Upper lobe of left lung (tissue), 6 donors: ENCODE measurements at places on chromosomes 12 and 14.

DNA sequence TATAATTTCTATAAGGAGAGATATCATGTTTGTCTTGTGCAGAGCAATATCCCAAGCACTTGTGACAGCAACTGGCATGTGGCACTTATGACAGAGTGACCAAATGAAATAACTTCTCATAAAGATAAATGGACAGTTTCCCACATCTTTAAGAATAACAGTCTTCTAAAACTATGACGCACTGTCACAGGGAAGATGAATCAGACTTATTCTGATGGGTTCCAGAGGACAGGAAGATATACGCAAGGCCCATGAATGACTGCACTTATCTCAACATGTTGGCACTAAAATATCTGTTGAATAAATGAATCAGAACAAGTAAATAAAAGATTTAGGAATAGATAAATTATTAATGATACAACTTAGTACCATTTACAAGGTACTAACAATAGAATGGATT is 465.8 kb upstream of the SYT1 start:
- H3K27ac ChIP-seq = no peak overlapping the region
- no peak for DNase-seq
- H3K27me3 ChIP-seq = no peaks in the 10 kb centered on the region
- no peak overlapping the region for H3K4me3 ChIP-seq

- H3K36me3 ChIP-seq = no peaks in the 10 kb centered on the region
- H3K4me3 ChIP-seq = no peak overlapping the region
- H3K4me1 ChIP-seq = no peaks in the 10 kb centered on the region
- no peak overlapping the region for H3K27ac ChIP-seq
- H3K27me3 ChIP-seq = no peaks in the 10 kb centered on the region
These were observed 10.1 kb upstream of the GRIP1 start for GRCh38 chr12:66688846-66689439.

DNA sequence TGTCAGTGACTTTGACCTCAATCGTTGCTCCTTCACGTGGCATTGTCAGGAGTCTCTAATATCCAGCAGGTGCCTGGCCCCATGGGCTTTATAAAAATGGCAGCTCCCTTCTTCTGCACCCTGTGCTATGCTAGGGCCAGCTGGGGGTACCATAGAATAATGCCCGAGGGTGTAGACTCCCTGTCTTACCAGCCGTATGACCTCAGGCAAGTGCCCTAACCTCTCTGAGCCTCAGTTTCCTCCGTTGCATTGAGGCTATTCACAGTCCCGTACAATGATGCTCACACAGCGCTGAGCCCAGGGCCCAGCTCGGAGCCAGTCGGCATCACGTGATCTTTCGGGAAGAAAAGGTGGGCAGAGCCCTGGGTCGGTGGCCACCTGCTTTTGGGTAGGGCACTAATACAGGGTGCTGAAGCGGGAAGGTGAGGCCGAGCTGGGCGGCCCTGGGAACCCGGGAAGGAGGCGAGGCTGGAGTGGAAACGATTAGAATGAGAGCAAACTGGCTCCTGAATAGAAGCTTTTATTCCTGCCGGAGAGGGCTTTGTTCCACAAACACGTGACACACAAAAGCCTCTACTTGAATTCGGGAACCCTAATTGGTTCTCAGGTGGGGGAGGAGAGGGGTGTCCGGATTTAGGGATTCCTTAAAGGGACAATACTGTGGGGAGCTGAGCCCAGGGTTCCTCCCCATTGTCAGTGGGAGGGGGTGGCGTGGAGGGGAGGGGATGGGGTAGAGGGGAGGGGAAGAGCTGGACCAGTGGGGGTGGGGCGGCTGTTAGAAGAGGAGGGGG is 19.9 kb upstream of the MSI1 start:
- no peaks in the 10 kb centered on the region for H3K36me3 ChIP-seq
- H3K27me3 ChIP-seq = no peaks in the 10 kb centered on the region
- no peak overlapping the region for H3K27ac ChIP-seq
- no peaks in the 10 kb centered on the region for H3K4me1 ChIP-seq

- H3K36me3 ChIP-seq = no peaks in the 10 kb centered on the region
- no peaks in the 10 kb centered on the region for H3K27me3 ChIP-seq
- H3K4me1 ChIP-seq = peaks cover 5% of the 10 kb centered on the region
- no peak for DNase-seq
- H3K27ac ChIP-seq = no peak overlapping the region
- H3K4me3 ChIP-seq = no peak overlapping the region
These were observed 26.0 kb upstream of the ATP2A2 start for GRCh38 chr12:110254971-110255540.

DNA sequence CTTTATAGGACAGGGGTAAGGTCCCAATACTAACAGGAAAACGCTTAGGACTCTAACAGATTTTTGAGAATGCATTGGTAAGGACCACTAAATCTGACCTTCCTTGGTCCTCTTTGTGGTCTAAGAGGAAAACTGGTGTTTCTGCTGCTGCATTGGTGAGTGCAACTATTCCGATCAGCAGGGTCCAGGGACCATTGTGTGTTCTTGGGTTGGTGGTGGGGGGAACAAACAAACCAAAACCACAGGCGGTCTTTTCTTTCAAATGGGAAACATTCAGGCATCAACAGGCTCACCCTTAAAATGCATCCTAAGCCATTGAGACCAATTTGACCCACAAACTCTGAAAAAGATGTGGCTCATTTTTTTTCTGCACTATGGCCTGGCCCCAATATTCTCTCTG is 20.7 kb downstream of the EPYC start:
- H3K4me3 ChIP-seq = no peak overlapping the region
- no peak overlapping the region for H3K27ac ChIP-seq
- no peaks in the 10 kb centered on the region for H3K27me3 ChIP-seq
- DNase-seq = no peak
- no peaks in the 10 kb centered on the region for H3K36me3 ChIP-seq
- no peaks in the 10 kb centered on the region for H3K4me1 ChIP-seq

DNA sequence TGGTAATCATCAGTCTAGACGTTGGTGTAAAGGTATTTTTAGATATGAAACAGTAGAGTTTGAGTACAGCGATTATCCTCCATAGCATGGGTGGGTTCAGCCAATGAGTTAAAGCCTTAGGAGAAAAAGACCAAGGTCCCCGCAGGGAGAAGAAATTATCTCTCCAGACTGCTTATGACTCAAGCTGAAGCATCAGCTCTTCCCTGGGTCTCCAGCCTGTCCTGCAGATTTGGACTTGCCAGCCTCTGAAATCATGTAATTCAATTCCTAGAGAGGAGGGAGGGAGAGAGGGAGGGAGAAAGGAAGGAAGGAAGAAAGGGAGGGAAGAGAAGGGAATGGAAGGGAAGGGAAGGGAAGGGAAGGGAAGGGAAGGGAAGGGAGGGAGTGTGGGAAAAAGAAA is 12.0 kb upstream of the DTX1 start:
- no peak for DNase-seq
- no peaks in the 10 kb centered on the region for H3K36me3 ChIP-seq
- H3K27me3 ChIP-seq = no peaks in the 10 kb centered on the region
- peaks cover 4% of the 10 kb centered on the region for H3K4me1 ChIP-seq

- no peaks in the 10 kb centered on the region for H3K36me3 ChIP-seq
- H3K27ac ChIP-seq = no peak overlapping the region
- DNase-seq = no peak
- no peaks in the 10 kb centered on the region for H3K27me3 ChIP-seq
These were observed 137.0 kb upstream of the CDKN3 start for GRCh38 chr14:54259821-54260220.

GRCh38 chr12:120798696-120799095 is 73.1 kb downstream of the ACADS start:
- no peak overlapping the region for H3K27ac ChIP-seq
- no peaks in the 10 kb centered on the region for H3K27me3 ChIP-seq
- peaks cover 3% of the 10 kb centered on the region for H3K4me1 ChIP-seq
- no peak overlapping the region for H3K4me3 ChIP-seq
- DNase-seq = no peak

GRCh38 chr14:63551332-63551731 is 8.2 kb upstream of the PPP2R5E start:
- no peak for DNase-seq
- H3K27ac ChIP-seq = no peak overlapping the region
- no peaks in the 10 kb centered on the region for H3K36me3 ChIP-seq
- no peaks in the 10 kb centered on the region for H3K27me3 ChIP-seq
- no peaks in the 10 kb centered on the region for H3K4me1 ChIP-seq

DNA sequence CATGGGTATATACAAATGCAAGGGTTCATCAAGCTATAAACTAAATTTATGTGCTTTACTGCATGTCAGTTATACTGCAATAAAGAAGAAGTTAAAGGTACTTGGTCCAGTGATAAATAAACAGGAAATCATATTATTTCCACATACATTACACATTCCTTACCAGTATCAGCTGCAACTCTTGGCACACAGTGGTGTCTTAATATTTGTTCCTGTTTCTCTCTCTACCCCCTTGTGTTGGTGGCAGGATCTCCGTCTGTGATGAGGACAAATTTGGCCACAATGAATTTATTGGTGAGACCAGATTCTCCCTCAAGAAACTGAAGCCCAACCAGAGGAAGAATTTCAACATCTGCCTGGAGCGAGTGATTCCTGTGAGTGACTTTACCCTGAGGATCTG is 19.2 kb upstream of the OAS1 start:
- no peaks in the 10 kb centered on the region for H3K27me3 ChIP-seq
- no peak overlapping the region for H3K4me3 ChIP-seq
- H3K36me3 ChIP-seq = no peaks in the 10 kb centered on the region

DNA sequence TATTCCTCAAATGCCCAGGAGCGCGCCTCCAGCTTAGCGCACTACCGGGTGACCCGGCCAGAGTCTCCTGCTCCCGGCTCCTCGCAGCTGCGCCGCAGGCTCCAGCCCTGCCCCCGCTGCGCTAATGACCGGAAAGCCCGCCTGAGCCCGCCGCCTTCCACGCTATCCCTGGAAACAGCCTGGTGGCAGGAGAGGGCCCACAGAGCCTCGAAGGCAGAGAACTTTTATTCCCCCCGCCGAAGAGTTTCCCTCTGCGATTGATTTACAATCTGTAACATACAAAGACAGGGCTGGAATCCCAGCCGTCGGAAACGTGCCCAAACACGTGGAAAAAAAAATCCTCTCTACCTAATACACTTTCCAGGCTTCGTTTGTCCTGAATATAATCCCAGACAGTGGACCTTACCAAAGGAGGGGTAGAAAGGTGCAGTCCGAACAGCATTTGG is 1.5 kb downstream of the COL2A1 start:
- DNase-seq = peak; percentile 87
- peak overlapping the region; percentile 46 for H3K4me3 ChIP-seq
- peaks cover 45% of the 10 kb centered on the region for H3K27me3 ChIP-seq
- H3K27ac ChIP-seq = no peak overlapping the region
- peaks cover 43% of the 10 kb centered on the region for H3K4me1 ChIP-seq

DNA sequence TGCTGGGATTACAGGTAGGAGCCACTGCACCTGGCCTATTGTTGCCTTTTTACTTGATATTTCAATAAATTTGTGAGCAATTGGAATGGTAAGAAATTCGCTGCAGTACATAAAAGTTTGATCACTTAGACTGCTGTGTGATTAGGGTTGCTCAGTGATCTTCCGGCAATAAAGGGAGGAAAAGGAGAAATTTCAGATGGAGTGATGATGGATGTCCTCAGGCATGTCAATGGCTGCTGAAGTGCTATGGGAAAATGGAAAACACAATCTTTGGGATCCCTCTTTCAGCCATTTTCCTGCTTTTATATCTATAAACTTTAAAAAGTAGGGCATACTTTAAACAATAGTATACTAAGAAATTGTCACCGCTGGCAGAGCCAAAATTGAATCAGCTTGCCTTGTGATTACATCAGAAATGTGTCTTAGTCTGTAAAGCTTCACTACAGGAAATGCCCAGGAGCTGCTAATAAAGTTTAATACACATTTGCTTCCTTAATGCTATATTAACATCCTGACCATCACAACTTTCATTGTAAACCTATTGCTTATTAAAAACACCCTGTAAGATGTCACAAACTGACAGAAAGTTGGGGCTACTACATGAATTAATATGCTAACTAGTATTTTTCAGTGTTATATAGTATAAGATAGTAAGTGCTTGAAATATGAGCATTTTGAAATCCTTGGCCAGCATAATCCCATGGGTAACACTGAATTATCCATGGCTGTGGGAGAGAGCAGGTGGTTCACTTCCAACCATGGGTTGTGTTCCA is 13.7 kb upstream of the FBXL14 start:
- no peak overlapping the region for H3K4me3 ChIP-seq
- H3K36me3 ChIP-seq = no peaks in the 10 kb centered on the region
- H3K27me3 ChIP-seq = no peaks in the 10 kb centered on the region
- peaks cover 50% of the 10 kb centered on the region for H3K4me1 ChIP-seq
- no peak for DNase-seq
- H3K27ac ChIP-seq = peak overlapping the region; percentile 51

DNA sequence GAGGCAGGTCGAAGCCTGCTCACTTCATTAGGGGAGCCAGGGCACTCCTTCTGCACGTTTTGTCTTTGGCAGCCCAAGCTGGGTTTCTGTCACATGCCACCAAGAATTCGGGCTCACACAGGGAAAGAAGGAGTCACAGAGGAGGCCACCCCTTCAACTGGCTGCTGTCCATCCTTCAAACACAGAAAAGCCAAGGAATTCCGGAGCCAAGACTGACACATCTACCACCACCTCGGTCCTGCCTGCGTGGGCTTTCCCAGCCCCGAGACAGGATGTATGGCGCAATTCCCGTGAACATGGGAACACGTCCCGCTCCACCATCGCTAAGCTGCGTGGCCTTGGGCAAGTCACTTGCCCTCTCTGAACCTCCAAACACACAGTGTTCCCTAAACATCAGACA is 70.4 kb downstream of the NCOR2 start:
- no peak overlapping the region for H3K4me3 ChIP-seq
- no peak for DNase-seq
- peaks cover 7% of the 10 kb centered on the region for H3K36me3 ChIP-seq
- H3K4me1 ChIP-seq = peaks cover 53% of the 10 kb centered on the region

- no peak for DNase-seq
- no peaks in the 10 kb centered on the region for H3K36me3 ChIP-seq
- H3K27ac ChIP-seq = no peak overlapping the region
- H3K27me3 ChIP-seq = no peaks in the 10 kb centered on the region
- no peak overlapping the region for H3K4me3 ChIP-seq
These were observed 54.3 kb upstream of the TMCC3 start for GRCh38 chr12:94704452-94705306.

DNA sequence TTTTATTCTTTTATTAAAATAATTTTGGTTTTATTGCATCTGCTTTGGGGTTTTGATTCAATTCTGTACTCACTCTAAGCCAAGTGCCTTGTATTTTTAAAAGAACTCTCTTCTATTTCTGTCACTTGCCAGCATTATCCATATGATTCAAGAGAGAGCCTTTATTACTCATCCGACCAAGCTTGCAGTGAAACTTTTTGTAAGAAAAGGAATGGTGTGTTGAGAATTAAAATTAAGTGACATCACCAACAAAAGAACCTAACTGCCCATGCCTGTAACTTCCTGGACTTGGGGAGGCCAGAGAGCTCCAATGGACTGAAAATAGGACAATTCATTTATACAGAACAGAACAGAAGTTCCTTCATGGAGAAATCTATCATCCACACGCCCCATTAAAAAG is 52.1 kb downstream of the GALNT4 start:
- no peaks in the 10 kb centered on the region for H3K36me3 ChIP-seq
- H3K27ac ChIP-seq = no peak overlapping the region
- no peak overlapping the region for H3K4me3 ChIP-seq
- H3K27me3 ChIP-seq = no peaks in the 10 kb centered on the region
- DNase-seq = no peak

GRCh38 chr12:89951050-89951693 is 242.5 kb upstream of the ATP2B1 start:
- no peak overlapping the region for H3K4me3 ChIP-seq
- H3K27ac ChIP-seq = no peak overlapping the region
- peaks cover 17% of the 10 kb centered on the region for H3K4me1 ChIP-seq
- no peaks in the 10 kb centered on the region for H3K36me3 ChIP-seq
